ENCODE measurements at places on chromosomes 2 and 18. TPM values are rescaled to one million over a fixed set of nuclear protein-coding genes. Genes with fewer than 3 reads are reported as not detected.

The CPO gene
- total RNA-seq = 208 TPM

DNA sequence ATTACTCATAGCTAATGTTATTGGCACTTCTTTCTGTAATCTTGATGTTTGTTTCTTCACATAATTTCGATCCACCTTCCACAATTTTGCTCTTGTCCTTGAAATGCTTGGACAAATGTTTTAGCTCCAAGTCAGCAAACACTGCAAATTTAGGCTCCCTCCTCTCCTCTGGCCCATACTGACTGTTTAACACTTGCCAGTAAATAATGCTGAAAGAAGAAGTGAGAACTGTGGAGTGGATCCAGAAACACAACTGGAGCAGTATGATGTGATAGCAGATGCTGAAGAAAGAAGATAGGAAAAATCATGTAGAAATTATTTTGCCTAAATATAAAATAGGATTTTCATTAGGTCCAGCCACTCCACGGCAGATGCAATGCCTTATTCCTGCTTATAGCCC lies 415.0 kb upstream of the GYPC start:
- H3K4me3 ChIP-seq = no peak overlapping the region
- no peaks in the 10 kb centered on the region for H3K4me1 ChIP-seq
- no peaks in the 10 kb centered on the region for H3K27me3 ChIP-seq

- no peak for DNase-seq
- no peak overlapping the region for H3K27ac ChIP-seq
- no peaks in the 10 kb centered on the region for H3K27me3 ChIP-seq
- no peaks in the 10 kb centered on the region for H3K4me1 ChIP-seq
Measured at GRCh38 chr18:51588616-51589015, 391.1 kb upstream of the MEX3C start.

GRCh38 chr2:79630060-79630459 lies 117.2 kb downstream of the CTNNA2 start:
- H3K27ac ChIP-seq = no peak overlapping the region
- no peak overlapping the region for H3K4me3 ChIP-seq
- H3K36me3 ChIP-seq = no peaks in the 10 kb centered on the region
- no peak for DNase-seq

The SLC4A5 gene
- 7.1 TPM for total RNA-seq

DNA sequence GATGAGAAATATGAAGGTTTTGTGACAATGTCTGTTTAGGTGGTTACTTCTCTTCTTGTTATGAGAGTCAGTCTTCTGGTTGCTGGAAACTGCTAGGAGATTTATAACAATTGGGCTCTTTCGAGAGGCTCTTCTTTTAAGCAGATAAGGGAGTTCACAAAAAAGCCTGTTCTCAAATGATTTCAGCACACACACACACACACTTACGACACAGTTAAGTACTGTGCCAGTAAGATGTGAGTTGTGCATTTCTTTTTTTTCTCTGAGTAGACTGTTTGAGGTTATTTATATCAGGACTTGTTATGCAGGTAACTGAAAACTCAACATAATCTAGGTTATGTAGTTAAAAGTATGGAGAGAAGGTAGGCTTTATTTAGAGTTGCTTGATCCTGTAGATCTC lies 49.8 kb downstream of the MSH2 start:
- H3K4me3 ChIP-seq = no peak overlapping the region
- H3K27ac ChIP-seq = no peak overlapping the region
- H3K36me3 ChIP-seq = no peaks in the 10 kb centered on the region
- no peak for DNase-seq

The PLEK gene
- 1.8 TPM for total RNA-seq

The NT5C1B gene
- total RNA-seq = not detected

DNA sequence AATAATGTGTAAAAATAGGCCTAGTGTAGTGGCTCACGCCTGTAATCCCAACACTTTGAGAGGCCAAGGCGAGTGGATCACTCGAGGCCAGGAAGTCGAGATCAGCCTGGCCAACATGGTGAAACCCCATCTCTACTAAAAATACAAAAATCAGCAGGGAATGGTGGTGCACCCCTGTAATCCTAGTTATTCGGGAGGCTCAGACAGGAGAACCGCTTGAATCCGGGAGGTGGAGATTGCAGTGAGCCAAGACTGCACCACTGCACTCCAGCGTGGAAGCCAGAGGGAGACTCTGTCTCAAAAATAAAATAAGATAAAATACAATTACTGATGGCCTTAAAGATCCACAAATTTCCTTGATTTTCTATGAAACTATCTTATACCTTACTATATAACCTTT lies 3.8 kb downstream of the ATF2 start:
- no peak for DNase-seq
- no peak overlapping the region for H3K27ac ChIP-seq
- H3K4me3 ChIP-seq = no peak overlapping the region
- no peaks in the 10 kb centered on the region for H3K4me1 ChIP-seq
- no peaks in the 10 kb centered on the region for H3K36me3 ChIP-seq

The RAMP1 gene
- 11.6 TPM for total RNA-seq

The DNAH6 gene
- total RNA-seq = 4.2 TPM

DNA sequence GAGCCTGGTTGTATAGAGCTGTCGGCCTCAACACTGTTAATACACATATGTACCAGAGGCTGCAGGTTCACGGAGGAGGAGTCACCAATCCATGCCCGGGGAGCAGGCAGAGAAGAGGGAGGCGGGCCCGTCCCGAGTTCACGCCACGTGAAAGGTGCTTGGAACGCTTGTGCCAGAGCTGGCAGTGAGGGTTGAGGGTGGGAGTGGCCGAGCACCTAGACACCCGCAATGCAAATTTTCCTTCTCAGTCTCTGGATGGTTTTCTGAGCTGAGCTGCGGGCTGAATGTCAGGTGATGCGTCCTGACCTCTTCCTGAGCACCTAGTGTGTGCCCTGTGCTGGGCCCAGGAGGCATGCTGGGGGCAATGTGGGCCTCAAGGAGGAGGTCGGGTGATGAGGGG lies 52.2 kb downstream of the ODC1 start:
- peak; percentile 67 for DNase-seq
- no peak overlapping the region for H3K4me3 ChIP-seq
- H3K27me3 ChIP-seq = no peaks in the 10 kb centered on the region
- H3K27ac ChIP-seq = peak overlapping the region; percentile 64
- H3K4me1 ChIP-seq = peaks cover 43% of the 10 kb centered on the region

The ADD2 gene
- 14.0 TPM for total RNA-seq

DNA sequence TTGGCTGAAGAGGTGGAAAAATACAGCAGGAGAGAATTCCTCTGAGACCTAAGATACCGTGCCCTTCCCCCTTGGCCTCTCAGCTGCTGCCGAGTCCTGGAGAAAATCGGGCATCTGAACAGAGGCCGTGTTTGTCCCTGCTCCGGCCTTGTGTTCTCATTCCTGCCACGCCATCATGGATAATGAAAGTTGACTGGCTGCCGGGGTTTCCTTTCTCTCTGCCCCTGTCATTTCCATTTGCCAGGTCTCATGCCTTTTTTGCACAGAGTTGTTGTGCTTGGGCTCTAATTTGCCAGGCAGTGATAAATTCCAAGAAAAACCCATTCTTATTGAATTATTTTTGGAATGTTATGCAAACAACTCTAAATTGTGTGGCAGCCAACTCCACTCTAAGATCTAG lies 496.9 kb upstream of the TNP1 start:
- no peak overlapping the region for H3K27ac ChIP-seq
- no peak overlapping the region for H3K4me3 ChIP-seq
- DNase-seq = no peak
- no peaks in the 10 kb centered on the region for H3K27me3 ChIP-seq

DNA sequence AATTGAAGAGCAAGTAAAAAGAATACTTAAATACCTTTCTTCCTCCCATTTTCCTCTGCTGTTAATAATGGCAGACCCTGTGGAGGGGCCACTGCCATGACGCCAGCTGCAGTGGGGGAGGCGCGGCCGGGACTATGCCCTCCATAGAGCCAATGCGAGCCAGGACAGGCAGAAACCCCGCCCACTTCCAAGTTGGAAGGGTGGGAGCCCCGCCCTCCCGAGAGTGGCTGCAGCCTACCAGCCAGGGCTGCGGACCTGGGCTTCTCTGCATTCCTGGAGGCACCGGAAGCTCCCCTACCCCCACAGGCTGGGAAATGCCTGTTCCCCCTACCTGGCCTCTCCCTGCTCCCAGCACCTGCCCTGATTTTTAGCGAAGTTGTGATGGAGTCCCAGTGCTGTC lies 439.4 kb upstream of the CDH19 start:
- H3K4me1 ChIP-seq = no peaks in the 10 kb centered on the region
- H3K27ac ChIP-seq = no peak overlapping the region
- H3K27me3 ChIP-seq = no peaks in the 10 kb centered on the region
- H3K4me3 ChIP-seq = no peak overlapping the region
- no peak for DNase-seq

- H3K27ac ChIP-seq = no peak overlapping the region
- no peaks in the 10 kb centered on the region for H3K36me3 ChIP-seq
- DNase-seq = peak; percentile 19
- no peaks in the 10 kb centered on the region for H3K4me1 ChIP-seq
- H3K4me3 ChIP-seq = no peak overlapping the region
Measured at GRCh38 chr18:51621113-51621863, 423.8 kb upstream of the MEX3C start.

DNA sequence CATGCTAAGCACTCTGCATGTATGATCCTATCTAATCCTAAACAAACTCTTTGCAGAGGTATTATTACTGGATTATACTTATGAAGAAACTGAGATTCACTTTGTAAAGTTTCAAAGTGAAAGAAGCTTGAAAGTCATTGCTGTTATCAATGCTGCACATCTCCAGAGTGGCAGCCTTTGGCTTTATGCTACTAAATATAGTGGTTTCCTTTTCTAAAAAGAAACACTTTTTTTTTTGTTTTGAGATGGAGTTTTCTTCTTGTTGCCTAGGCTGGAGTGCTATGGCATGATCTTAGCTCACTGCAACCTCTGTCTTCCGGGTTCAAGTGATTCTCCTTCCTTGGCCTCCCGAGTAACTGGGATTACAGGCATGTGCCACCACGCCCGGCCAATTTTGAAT lies 114.9 kb upstream of the RAB27B start:
- no peaks in the 10 kb centered on the region for H3K4me1 ChIP-seq
- no peak overlapping the region for H3K4me3 ChIP-seq
- H3K27me3 ChIP-seq = no peaks in the 10 kb centered on the region
- no peaks in the 10 kb centered on the region for H3K36me3 ChIP-seq

DNA sequence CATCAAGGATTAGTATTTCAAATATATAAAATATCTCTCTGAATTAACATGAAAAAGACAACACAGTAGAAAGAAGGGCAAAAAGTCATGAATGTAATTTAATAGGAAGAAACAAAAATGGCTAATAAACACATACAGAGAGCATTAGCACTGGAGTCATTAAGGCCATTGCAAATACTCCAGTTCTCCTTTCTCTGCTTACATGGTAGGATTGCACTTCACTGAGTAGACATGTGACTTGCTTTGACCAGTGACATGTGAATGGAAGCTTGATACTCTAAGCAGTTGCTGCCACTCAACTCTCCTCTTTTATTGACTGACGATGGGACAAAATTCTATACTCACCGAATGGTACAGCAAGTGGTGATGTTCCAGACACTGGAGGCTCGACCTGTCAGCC lies 153.9 kb upstream of the LGALSL start:
- H3K4me1 ChIP-seq = no peaks in the 10 kb centered on the region
- no peak for DNase-seq
- no peak overlapping the region for H3K27ac ChIP-seq
- H3K4me3 ChIP-seq = no peak overlapping the region
- H3K27me3 ChIP-seq = no peaks in the 10 kb centered on the region

- no peaks in the 10 kb centered on the region for H3K27me3 ChIP-seq
- no peak overlapping the region for H3K27ac ChIP-seq
- H3K4me1 ChIP-seq = no peaks in the 10 kb centered on the region
- DNase-seq = no peak
- H3K4me3 ChIP-seq = no peak overlapping the region
- H3K36me3 ChIP-seq = no peaks in the 10 kb centered on the region
Measured at GRCh38 chr2:79005216-79005615, 20.3 kb upstream of the REG3G start.

The CNDP2 gene
- total RNA-seq = 532 TPM

DNA sequence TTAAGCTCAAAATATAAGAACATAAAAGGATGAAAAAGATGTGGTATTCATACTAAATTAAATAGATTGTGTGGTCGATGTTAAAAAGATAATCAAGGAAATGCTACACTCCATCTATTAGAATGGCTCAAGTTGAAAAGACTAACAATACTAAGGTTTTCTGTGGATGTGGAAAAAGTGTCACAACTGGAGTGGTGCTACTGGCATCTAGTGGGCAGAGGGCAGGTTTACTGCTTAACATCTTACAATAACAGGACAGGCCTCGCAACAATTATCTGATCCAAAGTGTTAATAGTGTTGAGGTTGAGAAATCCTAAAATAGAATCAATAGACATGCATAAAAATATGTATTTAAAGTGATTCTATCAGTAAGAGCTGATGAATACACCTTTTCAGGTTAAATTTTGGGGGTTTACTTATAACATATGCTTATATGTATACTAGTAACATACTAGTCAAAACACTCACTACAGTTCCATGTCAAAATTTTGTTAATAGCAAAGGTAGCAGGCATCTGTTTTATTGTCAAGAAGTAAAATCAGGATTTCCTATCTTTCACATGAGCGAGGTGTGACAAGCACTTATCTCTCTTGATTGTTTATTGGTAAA lies 91.5 kb upstream of the TMEFF2 start:
- no peak overlapping the region for H3K4me3 ChIP-seq
- H3K36me3 ChIP-seq = no peaks in the 10 kb centered on the region
- no peak for DNase-seq
- H3K27ac ChIP-seq = no peak overlapping the region

- H3K27ac ChIP-seq = no peak overlapping the region
- H3K4me3 ChIP-seq = no peak overlapping the region
- H3K4me1 ChIP-seq = no peaks in the 10 kb centered on the region
Measured at GRCh38 chr2:232139786-232140562, 178.5 kb downstream of the DIS3L2 start.

DNA sequence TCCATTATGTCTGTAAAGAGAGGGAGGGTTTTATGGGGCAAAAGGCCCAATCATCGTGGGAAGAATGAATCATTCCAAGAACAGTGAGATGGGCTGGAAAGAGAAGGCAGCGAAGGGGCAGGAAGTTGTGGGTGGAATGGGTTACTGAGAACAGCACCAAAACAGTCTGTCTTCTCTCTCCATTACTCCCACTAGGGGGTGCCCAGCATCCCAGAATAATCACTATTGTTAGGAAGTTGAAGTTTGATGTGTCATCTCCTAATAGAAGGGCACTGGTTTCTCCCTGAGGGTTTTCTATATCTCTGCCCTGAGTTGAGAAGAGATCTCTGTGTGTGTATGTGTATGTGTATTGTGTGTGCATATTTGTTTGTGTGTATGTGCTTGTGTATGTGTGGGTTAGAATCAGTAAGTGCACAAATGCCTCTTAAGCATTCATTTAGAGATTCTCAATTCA lies 76.6 kb upstream of the MAP4K3 start:
- no peak for DNase-seq
- no peaks in the 10 kb centered on the region for H3K27me3 ChIP-seq
- H3K4me1 ChIP-seq = peaks cover 56% of the 10 kb centered on the region
- H3K4me3 ChIP-seq = no peak overlapping the region
- H3K36me3 ChIP-seq = no peaks in the 10 kb centered on the region
- no peak overlapping the region for H3K27ac ChIP-seq

DNA sequence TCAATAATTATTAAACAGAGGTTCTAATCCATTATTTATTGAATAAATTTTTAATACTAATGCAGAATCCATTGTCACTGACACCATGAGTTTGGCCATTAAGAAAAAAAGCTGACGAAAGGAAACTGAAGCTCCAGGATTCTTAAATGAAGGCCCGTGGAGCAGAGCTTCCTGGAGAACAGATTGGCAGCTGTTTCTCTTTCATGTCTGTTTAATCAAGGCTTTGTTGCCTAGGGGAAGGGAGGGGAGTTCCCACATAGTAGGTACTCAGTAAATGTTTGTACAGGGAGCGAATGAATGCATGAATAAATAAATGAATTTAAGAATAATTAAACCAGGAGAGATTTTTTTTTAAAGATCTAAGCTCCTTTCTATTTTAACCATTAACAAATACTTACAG lies 315.1 kb upstream of the KLHL29 start:
- H3K27me3 ChIP-seq = no peaks in the 10 kb centered on the region
- H3K27ac ChIP-seq = no peak overlapping the region
- DNase-seq = no peak
- H3K4me1 ChIP-seq = no peaks in the 10 kb centered on the region
- H3K36me3 ChIP-seq = no peaks in the 10 kb centered on the region
